ENCODE measurements at places on chromosomes 12 and 14.

- no peak for DNase-seq
Measured at GRCh38 chr12:89180496-89180895, 171.8 kb downstream of the DUSP6 start.

DNA sequence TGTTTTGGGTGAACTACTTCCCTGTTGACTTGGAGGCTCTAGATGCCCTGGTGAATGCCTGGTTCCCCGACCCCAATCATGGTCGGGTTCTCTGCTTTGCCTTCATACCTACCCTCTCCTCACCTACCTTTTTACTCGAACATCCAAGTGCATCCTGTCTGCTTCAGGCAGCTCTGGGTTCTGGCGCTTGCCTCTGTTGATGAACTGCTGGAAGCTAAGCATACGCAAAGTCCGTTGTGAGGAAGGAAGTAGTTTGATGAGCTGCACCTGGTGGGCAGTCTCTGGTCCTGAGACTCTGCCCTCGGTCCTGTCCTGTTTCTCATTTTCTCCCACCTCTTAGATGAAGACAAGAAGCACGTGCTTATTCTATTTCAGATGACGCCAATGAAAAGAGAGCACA lies 13.6 kb downstream of the KCNH3 start:
- DNase-seq: no peak

DNA sequence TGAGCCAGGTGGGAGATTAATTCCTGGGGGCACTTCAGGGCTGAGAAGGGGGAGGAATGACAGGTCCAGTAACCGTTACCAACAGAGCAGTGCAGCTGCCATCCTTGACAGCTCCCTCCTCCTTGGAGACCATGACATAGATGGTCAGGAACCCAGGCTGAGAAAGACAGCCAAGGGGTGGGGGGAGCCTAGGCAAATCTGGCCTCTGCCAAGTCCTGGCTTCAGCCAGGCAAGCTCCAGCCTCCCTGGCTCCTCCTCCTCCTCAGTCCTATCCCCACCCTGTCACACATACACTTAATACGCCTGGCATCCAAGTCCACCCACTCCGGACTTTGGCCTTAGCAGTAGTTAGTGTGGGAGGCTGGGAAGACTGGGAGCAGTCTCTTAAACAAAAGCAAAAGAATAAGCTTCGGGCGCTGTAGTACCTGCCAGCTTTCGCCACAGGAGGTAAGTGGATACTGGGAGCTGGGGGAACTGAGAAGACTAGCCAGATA lies at the start of gene RDH5:
RDH5 (plus strand) TSS at position 323 of the 494 bp plus-strand sequence. CDS start 792 bp downstream, outside the sequence.
- DNase-seq: peak; percentile 85

DNA sequence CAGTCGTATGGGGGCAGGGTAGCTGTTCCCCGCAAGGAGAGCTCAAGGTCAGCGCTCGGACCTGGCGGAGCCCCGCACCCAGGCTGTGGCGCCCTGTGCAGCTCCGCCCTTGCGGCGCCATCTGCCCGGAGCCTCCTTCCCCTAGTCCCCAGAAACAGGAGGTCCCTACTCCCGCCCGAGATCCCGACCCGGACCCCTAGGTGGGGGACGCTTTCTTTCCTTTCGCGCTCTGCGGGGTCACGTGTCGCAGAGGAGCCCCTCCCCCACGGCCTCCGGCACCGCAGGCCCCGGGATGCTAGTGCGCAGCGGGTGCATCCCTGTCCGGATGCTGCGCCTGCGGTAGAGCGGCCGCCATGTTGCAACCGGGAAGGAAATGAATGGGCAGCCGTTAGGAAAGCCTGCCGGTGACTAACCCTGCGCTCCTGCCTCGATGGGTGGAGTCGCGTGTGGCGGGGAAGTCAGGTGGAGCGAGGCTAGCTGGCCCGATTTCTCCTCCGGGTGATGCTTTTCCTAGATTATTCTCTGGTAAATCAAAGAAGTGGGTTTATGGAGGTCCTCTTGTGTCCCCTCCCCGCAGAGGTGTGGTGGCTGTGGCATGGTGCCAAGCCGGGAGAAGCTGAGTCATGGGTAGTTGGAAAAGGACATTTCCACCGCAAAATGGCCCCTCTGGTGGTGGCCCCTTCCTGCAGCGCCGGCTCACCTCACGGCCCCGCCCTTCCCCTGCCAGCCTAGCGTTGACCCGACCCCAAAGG lies 804 bp downstream of the GAPDH start:
- peak; percentile 77 for DNase-seq

GRCh38 chr14:99123208-99123870 lies 148.7 kb downstream of the BCL11B start:
- no peak for DNase-seq

GRCh38 chr12:49885118-49885517 lies 18.6 kb downstream of the FAIM2 start:
- DNase-seq: no peak

DNA sequence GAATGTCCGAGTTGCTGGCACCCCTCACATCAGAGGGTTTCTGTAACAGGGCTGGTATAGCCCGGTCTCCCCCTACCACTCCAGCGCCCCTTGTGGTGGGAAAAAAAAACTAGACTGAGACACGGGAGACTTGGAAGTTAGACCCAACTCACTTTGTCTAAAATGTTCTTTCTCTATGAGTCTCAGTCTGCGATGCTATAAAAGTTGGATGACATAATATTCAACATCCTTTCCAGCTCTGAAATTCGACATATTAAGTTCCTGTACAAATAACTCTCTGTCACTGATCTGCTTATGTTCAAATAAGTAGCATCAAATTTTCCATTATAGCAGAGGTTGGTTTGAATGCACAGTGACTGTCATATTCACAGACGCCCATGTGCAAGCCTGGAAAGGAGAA lies 25.7 kb upstream of the TC2N start:
- no peak for DNase-seq

- DNase-seq: no peak
Measured at GRCh38 chr14:20675669-20676068, 8.7 kb upstream of the RNASE4 start.

GRCh38 chr12:455821-456220 lies 3.9 kb upstream of the B4GALNT3 start:
- DNase-seq: no peak

GRCh38 chr14:106879241-106879640 lies 1352.9 kb downstream of the TMEM121 start:
- peak; percentile 14 for DNase-seq

- no peak for DNase-seq
Measured at GRCh38 chr14:59920378-59920683, 387 bp downstream of the LRRC9 start.

GRCh38 chr12:127729381-127729780 lies 537.6 kb upstream of the TMEM132C start:
- no peak for DNase-seq

DNA sequence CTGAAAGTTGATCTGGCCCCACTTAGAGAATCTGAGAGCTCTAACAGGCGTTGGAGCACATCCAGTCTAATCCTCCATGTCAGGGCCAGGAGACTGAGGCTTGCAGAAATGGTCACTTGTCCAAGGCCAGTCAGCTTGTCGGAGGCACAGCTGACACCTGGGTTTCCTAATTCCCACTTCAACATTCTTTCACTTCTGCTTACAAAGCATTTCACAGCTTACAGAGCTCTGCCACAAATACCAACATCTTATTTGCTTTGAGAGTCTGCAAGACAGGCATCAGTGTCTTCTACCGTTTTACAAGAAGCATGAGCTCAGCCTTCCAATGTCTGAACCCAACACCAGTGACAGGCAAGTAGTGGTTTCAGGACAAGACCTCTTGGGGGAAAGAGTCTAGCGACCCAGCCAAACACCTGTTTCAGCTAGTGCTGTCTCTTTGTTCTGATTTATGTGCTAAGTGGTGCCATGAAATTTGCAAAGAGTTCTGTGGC lies 31.8 kb downstream of the ISCA2 start:
- DNase-seq: no peak

DNA sequence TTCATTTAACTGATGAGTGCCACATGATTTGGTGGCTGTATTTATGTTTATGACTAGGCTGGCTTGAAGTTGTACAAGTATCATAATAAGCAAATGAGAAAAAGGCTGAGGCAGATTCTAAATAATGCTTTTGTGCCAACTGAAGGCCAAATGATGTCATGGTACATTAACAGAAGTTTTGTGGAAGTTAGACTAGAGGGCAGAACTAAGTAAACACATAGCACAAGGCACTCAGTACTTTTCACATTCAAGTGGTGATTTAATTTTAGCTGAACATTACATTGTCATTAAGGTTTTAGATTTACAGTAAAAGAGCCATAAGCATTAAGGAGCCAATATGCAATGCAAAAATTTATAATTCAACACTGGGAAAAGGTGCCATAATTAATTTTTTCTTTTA lies 21.1 kb downstream of the PPP1CC start:
- DNase-seq: peak; percentile 16

DNA sequence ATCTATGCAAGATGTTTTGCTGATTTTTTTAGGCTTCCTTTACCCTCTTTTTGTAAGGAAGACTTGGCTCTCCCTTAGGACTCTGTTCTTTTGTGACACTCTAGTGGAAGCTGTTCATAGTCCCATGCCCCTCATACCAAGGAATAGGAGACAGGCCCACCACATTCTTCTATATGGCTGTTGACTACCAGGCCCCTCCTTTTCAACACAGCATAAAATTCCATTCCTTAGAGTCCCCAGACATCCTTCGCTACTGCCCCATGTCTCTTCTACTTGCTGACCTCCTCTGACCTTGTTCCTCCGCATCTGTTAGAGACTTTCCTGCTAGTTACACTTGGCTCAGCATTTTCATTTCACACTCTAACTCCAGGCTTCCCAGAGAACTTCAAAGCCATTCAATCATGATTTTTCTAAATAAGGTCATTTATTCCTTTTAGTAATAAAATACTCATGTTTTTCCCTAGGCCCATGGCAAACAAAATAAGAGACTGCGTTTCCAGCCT lies 9.7 kb downstream of the PIK3C2G start:
- DNase-seq: no peak

DNA sequence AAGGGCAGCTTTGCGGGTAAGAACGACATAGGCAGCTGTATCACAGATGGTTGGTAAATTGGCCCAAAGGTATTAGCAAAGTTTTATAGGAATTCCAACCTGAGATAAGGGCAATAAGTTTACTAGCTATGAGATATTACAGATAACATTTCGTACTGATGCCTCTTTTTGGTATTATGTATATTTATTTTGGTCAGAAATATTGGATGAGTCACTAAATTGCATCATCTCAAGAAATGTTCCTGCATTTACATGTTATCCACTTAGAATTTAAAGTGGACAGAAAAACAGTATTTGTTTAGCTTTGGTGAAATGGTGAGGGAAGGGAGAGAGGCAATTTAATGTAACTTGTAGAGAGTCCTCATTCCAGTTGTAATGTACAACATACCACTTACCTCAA lies 65.1 kb upstream of the PZP start:
- peak; percentile 78 for DNase-seq

DNA sequence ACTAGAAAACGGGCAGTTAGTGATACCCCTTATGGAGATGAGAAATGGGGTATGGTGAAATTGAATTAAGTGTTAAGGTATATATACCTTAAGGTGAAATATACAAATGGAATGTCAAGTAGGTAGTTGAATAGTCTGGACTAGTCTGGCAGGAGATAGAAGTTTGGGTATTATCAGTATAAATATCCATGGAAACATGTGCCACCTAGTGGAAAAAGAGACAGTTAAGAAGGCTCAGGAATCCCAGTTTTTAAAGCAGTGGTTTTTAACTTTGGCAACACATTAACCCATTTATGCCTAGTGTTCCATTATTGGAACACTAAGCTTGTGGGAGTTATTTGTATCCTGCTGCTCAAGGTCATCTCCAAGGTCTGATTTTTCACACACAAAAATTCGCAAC lies 38.6 kb upstream of the TPH2 start:
- DNase-seq: peak; percentile 22

DNA sequence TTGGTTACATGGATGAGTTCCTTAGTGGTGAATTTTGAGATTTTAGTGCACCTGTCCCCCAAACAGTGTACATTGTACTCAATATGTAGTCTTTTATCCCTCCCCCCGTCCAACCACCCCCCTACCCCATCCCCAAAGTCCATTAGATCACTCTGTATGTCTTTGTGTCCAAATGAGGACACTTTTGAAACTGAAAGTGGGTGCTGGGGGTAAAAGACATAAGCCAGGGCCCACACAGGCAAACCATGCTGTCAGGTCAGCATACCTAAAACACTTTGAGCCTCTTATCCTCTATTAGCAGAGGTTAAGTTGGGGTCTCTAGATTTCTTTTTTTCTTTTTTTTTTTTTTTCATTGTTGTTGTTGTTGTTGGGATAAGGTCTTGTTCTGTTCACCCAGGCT lies 31.3 kb upstream of the KICS2 start:
- DNase-seq: no peak

- no peak for DNase-seq
Measured at GRCh38 chr12:115388139-115388538, 704.2 kb upstream of the TBX3 start.

GRCh38 chr14:22573804-22574203 lies 15.2 kb downstream of the DAD1 start:
- no peak for DNase-seq

GRCh38 chr14:36556811-36557433 lies 25.5 kb downstream of the NKX2-8 start:
- DNase-seq: peak; percentile 57

DNA sequence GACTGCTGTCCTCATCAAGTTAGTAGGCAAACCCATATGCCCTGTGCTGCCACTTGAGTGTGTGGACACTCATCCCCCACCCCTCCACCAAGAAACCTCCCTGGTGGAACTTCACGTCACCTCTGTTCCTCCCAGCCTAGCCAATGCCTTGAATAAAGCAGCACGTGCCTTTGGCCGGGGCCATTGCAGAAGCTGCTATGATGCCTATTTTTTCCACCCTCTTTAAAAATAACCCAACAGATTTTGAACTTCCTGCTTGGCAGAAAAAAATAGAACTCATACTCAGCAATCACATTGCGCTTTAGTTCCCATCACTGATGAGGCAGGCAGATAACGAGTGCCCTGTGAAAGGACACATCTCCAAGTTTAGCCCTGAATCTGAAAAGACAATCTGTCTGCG lies 23.1 kb upstream of the PWP1 start:
- no peak for DNase-seq

DNA sequence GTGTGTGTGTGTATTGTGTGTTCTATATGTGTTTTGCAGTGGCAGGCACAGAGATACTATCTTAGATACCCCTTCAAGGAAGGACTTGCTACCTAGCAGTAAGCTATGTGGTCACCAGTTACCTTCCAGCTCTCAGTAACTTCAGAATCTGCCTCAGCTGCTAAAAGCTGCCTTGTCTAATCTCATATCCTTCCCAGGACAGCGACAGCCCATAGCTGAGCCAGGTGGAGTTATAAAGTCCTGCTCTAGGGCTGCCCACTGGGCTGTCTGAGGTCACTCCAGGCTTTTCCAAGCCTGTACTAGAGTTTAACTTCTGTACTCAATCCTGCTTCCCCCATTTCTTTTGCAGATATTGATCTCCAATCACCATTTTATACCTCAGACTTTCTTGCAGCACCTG lies 942.6 kb downstream of the GALC start:
- no peak for DNase-seq

- peak; percentile 27 for DNase-seq
Measured at GRCh38 chr14:21096978-21097635, 1.3 kb downstream of the ZNF219 start.

- no peak for DNase-seq
Measured at GRCh38 chr14:77657280-77657679, 40.8 kb upstream of the SPTLC2 start.

GRCh38 chr14:102821252-102821651 lies 44.0 kb downstream of the TRAF3 start:
- DNase-seq: no peak

All from adipocyte (in vitro differentiated cells).